ENCODE measurements at places on chromosomes 7 and 10.

- DNase-seq, result no peak
Observed at GRCh38 chr10:35821339-35821911, 179.3 kb upstream of the FZD8 start.

GRCh38 chr10:74637685-74638084 is 188.7 kb upstream of the KAT6B start:
- no peak for DNase-seq

GRCh38 chr7:148698007-148698396 is 701 bp upstream of the CUL1 start:
- DNase-seq, result no peak

- DNase-seq, result no peak
Observed at GRCh38 chr7:16463949-16464715, 1.4 kb downstream of the SOSTDC1 start.

DNA sequence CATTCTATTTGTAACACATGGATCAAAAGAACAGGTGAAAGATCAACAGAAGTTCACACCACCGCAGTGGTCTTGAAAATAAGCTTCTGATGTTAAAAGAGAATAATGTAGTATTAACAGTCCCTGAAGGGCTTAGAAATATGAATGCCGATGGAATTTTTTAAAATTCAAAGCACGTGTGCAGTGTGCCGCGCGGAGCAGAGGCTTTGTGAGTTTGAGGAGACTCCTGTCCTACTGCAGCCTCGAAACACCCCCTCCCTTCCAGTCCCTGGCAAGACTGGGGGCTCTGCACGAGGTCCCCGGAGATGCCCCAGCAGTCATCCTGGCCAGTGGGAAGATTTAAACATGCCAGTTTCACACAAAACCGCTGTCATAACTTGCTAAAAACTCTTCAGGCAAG is 196.6 kb downstream of the DIP2C start:
- DNase-seq, result no peak

DNA sequence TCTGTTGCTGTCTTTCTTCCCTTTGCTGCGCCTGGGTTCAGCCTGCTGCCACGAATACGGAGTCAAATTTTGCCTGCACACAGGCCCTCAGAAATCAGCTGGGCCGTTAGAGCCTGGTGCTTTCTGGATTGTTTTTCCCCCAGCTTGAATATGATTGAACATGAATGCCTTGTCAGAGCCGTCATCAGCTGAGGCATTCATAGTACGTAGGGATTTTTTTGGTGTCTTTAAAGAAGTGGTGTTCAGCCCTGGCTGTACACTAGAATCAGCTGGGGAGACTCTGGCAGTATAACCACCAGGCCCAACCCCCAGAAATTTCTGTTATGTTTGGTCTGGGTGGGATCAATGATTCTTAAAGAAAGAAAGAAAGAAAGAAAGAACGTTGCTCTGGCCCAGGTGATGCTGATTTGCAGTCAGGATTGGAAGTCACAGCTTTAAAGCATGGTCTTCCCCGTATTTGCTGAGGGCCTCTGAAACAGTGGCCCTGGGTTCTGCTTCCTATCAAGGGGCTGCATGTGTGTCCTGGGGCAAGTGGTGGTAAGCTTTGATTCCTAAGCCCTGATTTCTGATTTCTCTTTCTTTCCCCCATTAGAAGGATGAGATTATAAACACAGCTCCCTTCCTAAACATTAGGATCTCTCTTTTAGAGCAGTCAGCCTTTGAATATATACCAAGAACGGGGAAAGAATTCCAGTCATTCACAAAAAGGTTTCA is 24.7 kb downstream of the NUB1 start:
- DNase-seq, result no peak

DNA sequence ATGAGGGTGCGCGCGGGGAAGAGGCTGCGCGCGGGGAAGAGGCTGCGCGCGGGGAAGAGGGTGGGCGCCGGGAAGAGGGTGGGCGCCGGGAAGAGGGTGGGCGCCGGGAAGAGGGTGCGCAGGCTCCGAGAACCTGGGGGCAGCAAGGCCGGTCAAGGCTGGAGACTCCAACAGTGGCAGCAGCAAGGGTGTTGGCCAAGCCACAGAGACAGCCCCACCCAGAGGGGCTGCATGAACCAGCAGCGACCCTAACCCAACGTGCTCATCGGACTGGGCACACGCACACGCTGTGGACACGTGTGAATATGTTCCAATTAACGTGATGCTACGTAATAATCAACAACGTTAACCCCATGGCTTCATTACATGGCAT is 48.8 kb downstream of the DIP2C start:
- no peak for DNase-seq

DNA sequence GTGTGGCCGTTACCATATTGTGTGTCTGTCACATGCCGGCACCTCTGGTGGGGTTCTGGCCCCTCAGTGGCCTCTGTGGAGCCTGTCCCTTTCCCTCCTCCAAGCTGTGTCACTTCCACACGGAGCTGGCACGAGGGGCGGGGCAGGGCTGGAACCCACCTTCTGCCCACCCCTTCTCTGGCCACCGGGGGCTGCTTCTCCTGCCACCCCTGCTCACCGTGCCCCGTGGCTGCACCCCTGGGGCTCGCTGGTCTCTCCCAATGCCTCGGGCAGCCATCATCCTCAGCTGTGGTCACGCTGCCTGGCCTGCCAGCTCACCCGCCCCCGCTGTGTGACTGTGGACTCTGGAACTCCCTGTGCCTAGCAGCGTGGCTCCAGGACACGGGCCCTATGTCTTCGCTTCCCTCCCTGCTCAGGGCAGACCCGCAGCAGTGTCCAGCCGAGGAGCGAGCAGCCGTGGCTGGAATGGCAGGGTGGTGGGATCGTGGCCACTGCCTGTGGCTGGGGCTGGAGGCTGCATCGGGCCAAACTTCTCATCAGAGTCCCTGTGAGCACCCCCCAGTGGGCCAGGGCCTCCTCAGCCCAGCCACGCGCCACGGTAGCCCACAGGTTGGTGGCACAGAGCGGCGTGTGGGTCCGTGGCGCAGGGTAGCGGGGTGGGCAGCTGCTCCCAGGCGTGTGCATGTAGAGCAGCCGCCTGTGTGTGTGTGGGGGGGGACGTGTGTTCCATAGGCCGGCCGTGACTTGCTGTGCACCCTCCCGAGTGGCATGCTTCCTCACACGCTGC is 8.1 kb downstream of the TTYH3 start:
- no peak for DNase-seq

GRCh38 chr7:122790132-122790531 is 87.4 kb upstream of the RNF148 start:
- no peak for DNase-seq

DNA sequence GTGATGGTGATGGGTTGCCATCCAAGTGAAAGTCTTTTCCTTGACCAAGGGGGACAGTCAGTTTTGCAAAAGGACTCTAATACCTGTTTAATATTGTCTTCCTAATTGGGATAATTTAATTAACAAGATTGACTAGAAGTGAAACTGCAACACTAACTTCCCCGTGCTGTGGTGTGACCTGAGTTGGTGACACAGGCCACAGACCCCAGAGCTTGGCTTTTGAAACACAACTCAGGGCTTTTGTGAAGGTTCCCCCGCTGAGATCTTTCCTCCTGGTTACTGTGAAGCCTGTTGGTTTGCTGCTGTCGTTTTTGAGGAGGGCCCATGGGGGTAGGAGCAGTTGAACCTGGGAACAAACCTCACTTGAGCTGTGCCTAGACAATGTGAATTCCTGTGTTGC is 6.9 kb downstream of the PPIF start:
- DNase-seq, result no peak

DNA sequence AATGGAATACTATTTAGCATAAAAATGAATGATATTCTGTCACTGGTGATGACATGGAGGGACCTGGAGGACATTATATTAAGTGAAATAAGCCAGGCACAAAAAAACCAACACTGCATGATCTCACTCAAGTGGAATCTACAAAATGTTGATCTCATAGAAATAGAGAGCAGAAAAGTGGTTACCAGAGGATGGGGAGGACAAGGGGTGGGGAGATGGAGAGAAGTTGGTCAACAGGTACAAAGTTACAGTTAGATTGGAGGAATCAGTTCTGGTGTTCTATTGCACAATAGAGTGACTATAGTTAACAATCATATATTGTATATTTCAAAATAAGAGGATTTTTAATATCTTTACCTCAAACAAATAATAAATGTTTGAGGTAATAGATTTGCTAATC is 24.7 kb upstream of the SLC18A3 start:
- DNase-seq, result no peak
